ENCODE measurements at places on chromosomes 2 and 18.

- DNase-seq: no peak
These were observed 36.3 kb downstream of the CPS1 start for GRCh38 chr2:210592726-210593125.

DNA sequence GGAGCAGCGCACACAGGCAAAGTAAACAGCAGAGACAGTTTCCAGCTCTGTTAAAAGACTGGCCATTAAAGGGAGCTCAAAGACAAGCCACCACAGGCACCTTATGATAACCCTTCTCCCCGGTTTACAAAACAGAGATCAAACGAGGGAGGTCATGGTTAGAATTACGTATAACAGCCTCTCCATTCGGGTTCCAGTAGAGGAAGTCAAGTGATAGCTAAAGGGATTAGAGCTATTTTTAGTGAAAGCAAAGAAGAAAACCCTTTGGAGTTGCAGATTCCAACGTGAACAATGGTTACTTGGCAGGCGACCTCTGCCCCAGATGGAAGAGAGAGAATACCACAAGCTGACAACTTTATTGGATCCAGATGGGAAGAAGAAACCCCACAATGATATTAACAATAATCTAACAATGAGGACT lies 31.2 kb upstream of the EDAR start:
- DNase-seq: no peak

DNA sequence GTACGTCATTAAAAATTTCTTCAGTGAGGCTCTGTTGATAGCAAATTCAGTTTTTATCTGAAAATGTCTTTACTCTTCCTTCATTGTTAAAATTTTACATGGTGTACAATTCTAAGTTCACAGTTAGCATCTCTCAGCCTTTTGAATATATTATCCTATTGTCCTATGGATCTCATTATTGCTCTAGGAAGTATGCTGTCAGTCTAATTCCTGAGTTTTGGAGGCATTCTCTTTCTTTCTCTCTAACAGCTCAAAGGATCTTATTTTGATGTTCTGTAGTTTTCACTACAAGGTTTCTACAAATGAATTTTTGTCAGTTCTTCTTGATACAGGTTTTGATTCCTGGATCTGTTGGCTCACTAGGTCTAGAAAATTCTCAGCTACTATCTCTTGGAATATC lies 2.9 kb upstream of the ACMSD start:
- no peak for DNase-seq

GRCh38 chr2:236133410-236134012 lies 34.7 kb downstream of the GBX2 start:
- no peak for DNase-seq

DNA sequence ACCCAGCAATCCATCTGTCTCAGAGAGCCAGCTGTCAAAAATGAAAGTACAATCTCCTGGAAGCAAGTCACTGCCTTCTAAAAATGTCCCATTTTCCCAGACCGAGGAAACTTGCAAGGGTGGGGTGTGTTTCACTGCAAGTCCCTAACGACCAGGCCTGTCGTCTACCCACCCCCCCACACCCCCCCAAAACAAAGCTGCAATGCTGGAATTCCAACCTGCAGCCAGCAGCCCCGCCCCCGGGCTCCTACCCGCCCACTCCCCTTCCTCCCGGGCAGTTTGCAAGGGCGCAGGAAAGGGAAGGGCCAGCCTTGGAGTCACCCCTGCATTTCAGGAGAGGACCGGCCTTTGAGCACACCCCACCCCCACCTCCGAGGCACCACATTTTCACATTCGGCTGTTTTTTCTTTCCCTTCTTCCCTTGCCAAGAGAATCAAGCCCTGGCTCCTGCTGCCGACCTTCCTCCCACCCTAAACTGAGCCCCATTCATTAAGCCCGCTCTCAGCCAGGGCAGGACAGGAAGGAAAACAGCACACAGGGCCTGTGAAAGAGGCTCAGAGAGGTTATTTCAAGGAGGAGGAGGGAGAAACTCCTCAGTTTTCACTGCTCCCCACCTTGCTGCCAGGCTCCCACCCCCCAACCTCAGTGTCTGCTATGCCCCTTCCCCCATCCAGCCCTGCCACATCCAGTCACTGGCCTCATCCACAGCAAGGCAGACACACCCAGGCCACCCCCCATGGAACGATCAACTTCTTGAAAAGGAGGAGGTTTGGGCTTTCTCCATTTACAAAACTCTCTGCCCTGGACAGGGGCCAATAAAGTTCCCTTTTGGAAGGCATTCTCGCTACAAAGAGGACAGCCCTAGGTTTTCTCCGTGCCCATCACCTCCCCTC lies 11.3 kb downstream of the SMAD7 start:
- DNase-seq: no peak

DNA sequence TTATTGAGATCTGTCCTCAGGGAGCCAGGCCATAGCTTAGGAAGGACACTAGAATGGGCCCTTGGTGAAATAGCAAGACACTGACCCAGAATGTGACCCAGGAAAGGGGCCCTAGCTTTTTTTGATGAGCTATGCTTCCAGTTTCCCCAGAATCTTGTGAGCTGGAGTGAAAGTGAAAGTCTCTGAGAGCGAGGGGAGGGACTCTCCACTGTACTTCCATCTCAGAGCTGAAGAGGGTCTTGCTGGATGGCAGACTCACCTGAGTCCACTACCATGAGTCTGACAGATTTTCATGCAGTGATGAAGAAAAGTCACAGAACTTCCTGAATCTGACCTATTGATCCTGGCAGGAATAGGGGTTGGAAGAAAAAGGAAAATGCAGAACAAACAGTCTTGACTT lies 3.1 kb downstream of the ARHGAP25 start:
- no peak for DNase-seq

DNA sequence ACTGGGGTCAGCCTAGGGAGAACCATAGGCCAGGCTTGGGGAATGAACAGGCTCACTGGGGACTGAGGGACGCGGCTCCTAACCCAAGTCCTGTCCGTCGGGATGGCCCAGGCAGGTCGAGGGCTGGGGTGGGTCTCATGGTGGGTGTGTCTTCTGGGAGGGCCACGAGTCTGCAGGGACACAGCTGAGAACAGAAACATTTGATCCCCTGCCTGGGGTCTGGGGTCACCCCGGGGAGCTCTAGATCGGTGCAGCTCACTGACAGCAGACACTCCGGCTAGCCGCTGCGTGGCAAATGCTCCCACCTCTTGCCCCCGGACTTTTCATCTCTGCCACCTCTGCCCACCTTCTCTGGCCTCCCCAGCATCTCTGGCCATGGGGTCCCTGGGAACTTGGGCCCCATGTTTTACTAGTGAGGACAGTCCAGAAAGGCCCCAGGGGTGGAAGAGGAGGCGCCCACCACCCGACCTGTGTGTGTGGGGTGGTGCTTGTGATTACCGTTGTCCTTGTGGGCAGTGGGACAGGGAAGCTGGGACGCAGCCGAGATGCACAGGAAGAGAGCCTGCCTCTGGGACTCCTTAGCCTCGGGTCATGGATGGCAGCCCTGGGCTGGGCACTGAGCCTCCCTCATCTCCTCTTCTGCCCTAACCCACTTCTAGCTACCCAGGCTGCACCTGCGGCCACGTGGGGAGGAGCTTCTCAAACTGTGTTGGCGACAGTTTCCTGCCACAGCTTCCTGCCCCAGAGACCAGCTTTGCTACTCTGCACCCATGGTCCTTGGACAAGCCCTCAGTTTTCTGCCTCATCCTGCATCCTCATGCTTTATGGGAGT lies 4.9 kb downstream of the ZAP70 start:
- DNase-seq: no peak

DNA sequence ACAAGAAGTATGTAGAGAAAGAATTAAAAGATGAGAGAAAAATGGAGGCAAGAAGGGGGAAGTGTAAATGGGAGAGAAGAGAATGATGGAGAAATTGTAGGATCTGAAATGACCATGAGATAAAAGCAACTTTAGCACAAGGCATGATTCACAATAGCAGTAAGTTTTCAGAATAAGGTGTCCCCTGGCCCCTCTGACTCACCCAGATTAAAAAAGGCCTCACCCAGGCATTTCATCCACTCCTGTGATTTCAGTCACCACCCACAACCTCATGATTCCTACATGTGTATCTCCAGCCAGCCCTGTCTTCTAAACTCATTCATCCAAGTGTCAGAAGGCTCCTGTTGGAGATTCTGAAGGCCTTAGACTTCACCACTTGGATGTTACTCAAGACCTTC lies 56.6 kb downstream of the SP100 start:
- DNase-seq: no peak

GRCh38 chr2:95315801-95316411 lies 18.8 kb downstream of the KCNIP3 start:
- DNase-seq: no peak

- DNase-seq: no peak
These were observed 690.7 kb upstream of the KLHL29 start for GRCh38 chr2:22694300-22694699.

DNA sequence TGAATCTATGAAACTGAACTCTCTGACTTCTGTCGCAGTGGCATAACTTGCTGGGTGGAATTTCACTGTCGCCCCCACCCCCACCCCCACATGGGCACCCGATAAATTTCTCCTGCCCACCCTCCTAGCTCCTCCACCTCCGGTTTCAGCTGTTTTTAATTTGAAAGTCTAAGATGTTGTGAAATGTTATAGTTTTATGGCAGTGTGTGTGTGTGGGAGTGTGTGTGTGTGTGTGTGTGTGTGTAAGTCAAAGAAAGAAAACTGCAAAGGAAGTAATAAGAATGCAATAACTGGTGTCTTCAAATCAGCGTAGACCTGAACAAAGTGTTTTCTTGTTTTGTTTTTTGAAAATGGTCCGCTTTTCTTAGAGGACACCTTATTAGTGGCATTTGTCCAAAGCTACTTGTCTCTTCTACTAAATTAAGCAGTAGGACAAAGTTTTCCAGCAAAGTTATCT lies 388 bp downstream of the DTNA start:
- DNase-seq: no peak

DNA sequence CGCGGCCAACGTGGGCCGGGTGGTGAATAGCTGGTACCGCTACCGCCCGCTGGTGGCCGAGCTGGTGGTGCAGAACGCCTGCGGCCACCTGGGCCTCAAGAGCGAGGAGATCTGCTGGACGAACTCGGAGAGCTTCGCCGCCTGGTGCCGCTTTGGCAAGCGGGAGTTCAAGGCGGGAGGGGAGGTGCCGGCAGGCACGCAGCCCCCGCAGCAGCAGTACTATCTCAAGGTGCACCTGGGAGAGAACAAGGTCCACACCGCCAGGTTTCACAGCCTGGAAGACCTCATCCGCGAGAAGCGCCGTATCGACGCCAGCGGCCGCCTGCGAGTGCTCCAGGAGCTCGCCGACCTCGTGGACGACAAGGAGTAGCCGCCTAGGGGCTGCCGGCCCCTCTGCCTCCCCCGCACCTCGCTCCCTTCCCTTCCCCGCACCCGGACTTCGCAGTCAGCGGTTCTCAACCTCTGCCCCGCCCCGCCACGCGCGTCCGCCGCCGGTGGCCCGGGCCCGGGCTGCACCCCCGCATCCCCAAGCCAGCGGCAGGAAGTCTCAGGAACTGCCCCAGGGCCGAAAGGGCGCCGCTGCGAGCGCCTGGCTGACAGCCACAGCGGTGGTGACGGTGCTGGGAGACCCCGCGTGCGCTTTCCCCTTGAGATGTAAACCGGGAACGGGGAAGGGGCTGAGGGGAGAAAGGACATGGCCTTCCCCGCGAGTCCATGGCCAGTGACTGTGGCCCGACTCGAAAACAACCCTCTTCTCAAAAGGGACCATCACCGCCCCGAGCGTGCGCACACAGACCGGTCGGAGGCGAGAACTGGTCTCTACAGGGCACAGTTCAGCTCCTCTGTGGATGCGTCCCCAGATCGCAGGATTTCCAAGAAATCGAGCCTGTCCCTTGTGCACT lies 2.2 kb downstream of the LRATD1 start:
- peak; percentile 42 for DNase-seq

DNA sequence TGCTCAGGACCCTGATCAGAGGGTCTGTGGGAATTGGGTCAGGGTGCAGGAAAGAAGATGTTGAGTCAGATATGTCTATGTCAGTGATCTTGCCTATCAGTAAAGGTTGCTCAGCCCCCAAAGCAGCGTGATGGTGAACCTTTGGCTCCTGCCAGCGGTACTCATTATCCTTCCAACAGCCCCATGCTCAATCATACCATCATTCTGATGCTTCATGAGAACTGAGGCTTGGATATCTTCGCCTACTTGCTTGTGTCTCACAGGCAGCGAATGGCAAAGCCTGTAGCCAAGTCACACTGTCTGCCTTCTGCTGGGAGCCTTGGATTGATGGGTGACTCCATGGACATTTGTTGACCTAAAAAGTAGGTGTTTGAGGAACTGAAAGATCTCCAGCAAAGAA lies 19.0 kb upstream of the TMEM214 start:
- DNase-seq: no peak

- no peak for DNase-seq
These were observed 69.6 kb upstream of the CD28 start for GRCh38 chr2:203636588-203637470.

DNA sequence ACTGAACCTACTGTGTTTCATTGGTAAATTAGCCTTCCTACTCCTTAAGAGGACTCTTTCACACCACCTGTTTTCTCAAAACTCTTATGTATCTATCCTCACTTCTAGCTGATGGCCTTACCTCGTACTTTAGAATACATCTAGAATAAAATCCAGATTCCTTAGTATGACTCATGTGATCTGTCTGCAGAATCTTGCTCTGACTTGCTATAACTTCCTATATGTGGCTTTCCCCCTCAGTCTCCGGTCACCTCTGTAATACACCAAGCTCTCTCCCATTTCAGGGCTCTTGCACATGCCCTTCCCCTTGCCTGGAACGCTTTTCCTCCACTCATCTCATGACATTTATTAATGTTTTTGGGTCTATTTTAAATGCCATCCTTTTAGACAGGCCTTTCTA lies 95.6 kb upstream of the LHCGR start:
- DNase-seq: no peak

- peak; percentile 67 for DNase-seq
These were observed 14.1 kb upstream of the ZDBF2 start for GRCh38 chr2:206260188-206261012.

- DNase-seq: no peak
These were observed 482.2 kb downstream of the SPAG16 start for GRCh38 chr2:213766465-213766901.

DNA sequence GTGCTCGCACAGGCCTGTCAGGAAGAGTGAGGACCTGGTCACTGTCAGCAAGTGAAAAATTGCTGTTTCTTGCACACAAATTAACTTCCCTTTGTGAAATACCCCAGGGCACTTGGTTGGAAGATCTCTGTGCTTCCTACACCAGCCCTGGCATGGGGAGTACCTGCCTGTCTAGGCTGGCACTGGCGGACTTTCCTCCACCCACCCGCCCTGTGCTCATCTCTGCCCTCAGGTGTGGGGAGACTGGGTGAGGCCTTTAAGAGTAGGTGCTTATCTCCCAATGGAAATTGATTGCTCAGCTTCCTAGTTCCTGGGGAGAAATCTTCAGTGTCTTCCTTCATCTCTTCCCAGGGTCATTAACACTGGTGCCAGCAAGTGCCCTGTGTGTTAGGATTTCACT lies 42.1 kb downstream of the IMPA2 start:
- DNase-seq: no peak

- DNase-seq: peak; percentile 37
These were observed 218.1 kb upstream of the TNP1 start for GRCh38 chr2:217077831-217078407.

All from erythroblast (primary cell).